IPS DF 6.9 (cell line): ENCODE measurements at places on chromosomes 3 and 15.

DNA sequence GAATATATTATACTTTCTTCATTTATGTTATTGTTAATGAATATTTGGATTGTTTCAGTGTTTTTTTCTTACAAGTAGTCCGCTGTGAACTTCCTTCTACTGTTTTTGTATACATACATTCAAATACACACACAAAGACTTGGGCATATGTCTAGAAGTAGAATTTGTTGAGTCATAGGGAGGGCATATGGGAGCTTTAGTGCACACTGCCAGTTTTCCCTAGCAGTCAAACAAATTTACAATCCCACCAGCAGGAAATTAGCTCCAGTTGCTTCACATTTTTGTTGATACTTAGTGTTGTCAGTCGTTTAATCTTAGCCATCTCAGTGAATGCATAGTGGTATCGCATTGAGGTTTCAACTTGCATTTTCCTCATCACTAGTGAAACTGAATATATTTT is 492.3 kb downstream of the DIPK2A start:
- no peak for DNase-seq

DNA sequence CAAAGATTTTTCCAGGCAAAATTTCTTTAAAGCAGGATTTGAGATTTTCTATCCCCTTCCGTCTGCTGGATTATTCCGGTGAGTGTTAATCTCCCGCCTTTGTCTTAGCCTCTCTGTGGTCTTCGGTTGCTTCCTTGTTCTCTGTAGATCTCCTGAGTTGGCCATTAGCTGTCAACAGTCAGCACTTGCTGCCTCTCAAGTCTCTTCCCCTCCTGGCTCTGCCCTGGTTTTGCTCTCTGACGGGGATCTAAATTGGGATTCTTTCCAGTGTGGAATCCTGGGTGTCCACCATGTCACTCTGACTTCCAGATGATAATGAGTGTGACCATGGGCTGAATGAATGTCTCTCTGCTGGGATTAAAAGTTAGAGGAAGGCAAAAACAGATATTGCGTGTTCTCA is 121.5 kb downstream of the IGF1R start:
- DNase-seq, result no peak

- no peak for DNase-seq
Measured at GRCh38 chr3:177713928-177714900, 516.9 kb upstream of the TBL1XR1 start.

DNA sequence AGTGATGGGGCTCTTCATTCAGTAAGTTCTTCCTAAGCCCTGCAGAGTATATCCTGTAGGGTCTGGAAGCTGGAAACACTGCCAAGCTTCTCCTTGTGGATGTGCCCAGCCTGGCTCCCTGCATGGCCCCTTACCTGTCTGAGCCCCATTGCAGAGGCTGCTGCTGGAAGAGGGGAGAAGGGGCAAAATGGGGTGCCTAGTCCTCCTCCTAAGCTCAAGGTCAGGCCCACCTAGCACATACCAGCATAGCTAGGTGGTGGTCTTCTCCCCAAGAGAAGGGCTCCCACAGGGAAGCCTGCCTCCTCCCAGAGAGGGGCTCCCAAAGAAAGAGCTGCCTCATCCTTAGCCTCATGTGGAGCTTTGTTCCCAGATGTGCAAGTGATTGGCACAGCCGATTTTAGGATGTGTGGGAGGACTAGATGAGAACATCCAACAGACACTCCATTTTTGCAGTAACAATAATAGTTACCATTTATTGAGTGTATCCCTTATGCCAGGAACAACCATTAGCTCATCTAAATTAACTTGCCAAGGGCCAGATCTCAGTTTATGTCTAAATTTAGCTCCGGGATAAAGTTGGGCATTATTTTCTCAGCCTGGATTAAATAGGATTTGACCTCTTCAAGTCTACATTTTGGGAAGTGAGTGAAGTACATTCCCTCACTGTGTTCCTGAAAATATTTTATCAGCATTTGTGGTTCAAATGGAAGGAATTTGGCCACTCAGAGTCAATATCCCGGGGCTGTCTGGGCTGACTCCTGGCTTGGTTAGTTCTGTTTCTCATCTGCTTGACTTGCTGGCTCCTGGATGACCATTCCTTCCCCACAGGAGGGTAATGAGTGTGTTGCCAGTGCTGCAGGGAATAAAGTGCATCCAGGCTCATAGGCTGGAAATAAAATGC is 291.1 kb upstream of the ROPN1 start:
- DNase-seq, result no peak

GRCh38 chr15:70283511-70283910 is 185.8 kb upstream of the TLE3 start:
- DNase-seq, result no peak

- DNase-seq, result no peak
Measured at GRCh38 chr15:92910451-92910850, 10.3 kb downstream of the CHD2 start.

GRCh38 chr3:153158961-153159735 is 2.9 kb upstream of the RAP2B start:
- no peak for DNase-seq

DNA sequence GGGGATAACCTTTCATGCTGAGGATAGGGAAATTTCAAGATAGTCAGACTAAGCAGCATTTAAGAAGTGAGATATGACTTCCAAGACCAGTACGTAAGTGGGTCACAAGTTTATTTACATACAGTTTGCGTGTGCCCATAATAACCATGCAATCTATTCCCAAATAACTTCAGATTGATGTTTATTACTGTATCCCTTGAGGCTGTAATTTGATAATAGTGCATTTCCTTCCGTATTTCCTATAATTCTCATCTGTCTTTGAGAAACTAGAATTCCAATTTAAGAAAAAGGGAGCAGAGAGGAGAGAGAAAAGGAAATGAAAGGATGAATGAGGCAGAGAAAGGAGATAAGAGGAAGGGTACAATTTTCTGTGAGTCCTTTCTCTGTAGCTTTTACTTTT is 1073.1 kb downstream of the EPHA3 start:
- no peak for DNase-seq

- no peak for DNase-seq
Measured at GRCh38 chr3:15810702-15811101, 12.9 kb upstream of the ANKRD28 start.

DNA sequence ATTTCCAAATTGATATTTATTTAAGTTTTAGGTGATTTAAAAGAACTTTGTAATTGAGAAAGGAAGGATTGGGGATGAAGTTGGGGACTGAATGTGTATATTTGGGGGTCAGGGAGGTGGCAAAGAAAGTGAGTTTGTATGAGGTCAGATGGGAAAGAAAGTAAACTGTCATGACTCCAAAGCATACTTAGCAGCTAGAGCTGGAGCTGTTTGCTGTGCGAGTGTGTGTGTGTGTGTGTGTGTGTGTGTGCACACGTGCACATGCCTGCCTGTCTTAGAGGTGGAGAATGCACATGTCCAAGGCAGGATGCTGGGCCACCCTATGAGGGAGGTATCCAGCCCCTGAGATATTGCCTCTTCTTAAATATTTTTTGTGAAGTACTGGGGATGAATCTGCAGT is 21.0 kb downstream of the BOC start:
- no peak for DNase-seq

DNA sequence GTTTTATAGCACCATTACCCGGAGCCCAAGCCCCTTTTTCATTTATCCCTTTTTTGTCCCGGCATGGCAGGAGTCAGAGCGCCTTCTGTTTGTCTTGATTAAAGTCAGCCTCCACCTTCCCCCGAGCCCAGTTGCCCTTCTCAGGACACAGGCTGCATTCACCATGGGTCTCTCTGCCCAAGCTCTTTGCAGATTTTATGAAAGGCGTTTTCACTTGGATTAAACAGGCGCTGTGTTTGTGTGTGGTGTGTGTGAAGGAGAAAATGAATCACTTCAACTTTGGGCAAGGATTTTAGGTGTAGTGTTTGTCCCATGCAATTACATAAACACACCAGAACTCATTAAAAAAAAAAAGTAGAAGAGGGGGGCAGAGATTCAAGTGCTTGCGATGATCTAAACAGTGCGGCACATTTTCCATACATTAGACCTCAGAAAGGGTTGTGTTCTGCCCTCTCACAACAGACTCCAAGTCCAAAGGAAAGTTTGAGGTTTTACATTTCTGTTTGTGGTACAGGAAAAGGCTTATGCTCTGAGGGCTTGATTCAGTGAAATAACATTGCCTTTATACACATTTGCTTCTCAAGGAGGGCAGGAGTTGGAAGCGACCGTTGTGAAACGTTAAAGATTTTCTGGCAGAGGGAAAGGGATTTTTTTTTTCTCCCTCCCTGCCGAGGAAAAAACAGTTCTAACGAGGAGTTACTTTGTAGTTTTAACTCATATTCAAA is 14.5 kb upstream of the IL16 start:
- DNase-seq, result no peak

DNA sequence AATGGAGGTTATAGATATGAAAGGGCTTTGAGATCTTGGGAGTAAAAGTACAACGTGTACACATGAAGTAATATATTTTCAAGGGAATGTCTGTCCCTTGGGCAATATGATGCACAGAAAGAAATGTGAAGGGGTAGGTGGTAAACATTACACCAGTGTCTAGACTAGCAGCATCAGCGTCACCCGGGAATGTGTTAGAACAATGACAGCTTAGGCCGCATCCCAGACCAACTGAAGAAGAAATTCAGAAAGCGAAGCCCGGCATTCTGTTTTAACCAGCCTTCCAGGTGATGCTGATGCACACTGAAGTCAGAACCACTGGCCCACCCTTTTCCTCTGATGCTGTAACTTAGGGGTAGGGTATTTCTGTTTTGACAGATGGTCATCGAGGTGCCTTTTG is 6.3 kb downstream of the INAFM2 start:
- DNase-seq, result no peak

DNA sequence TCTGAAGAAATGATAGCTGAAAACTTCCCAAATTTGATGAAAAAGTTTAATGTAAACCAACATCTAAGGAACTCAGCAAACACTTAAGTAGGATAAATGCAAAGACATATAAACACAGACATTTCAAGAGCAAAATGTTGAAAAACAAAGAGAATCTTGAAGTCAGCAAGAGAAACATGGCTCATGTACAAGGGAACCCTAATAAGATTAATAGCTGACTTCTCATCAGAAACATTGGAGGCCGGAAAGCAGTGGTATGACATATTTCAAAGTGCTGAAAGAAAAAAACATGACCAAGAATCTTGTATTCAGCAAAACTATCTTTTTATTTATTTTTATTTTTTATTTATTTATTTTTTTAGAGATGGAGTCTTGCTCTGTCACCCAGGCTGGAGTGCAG is 10.6 kb upstream of the PRKCI start:
- DNase-seq, result no peak

- no peak for DNase-seq
Measured at GRCh38 chr3:55623786-55624185, 136.7 kb upstream of the WNT5A start.

GRCh38 chr3:64011685-64012084 is 11.6 kb downstream of the PSMD6 start:
- no peak for DNase-seq

DNA sequence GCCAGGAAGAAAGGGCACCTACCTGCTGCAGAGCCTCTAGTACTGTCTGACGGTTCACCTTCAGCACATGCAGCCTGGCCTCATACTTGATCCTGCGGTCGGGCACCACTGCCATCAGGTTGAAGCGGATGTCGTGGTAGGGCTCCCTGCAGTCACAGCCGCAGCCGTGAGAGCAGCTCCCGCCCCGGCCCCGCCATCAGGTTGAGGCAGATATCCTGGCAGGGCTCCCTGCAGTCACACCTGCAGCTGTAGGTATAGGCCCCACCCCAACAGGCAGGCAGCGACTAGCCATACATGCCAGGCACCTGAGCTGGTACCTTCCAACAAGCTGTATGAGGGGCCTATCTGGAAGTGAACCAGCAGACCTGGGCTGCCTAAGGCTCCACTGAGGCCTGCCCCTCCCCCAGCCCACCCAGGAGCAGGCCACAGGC is 38.7 kb downstream of the SEMA3G start:
- no peak for DNase-seq

DNA sequence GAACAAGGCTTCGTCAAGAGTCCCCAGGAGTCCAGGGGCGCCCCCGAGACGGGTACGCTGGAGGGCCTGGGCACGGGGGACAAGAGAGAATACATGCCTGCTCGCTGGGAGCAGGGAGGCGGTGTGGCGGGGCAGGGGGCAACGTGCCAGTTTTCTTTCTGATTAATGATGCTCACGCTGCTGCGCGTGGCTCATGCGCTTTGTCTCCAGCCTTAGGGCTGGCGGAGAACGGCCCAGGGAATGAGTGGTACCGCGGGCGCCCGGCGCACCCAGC is 408 bp upstream of the ARPP21 start:
- DNase-seq, result no peak

DNA sequence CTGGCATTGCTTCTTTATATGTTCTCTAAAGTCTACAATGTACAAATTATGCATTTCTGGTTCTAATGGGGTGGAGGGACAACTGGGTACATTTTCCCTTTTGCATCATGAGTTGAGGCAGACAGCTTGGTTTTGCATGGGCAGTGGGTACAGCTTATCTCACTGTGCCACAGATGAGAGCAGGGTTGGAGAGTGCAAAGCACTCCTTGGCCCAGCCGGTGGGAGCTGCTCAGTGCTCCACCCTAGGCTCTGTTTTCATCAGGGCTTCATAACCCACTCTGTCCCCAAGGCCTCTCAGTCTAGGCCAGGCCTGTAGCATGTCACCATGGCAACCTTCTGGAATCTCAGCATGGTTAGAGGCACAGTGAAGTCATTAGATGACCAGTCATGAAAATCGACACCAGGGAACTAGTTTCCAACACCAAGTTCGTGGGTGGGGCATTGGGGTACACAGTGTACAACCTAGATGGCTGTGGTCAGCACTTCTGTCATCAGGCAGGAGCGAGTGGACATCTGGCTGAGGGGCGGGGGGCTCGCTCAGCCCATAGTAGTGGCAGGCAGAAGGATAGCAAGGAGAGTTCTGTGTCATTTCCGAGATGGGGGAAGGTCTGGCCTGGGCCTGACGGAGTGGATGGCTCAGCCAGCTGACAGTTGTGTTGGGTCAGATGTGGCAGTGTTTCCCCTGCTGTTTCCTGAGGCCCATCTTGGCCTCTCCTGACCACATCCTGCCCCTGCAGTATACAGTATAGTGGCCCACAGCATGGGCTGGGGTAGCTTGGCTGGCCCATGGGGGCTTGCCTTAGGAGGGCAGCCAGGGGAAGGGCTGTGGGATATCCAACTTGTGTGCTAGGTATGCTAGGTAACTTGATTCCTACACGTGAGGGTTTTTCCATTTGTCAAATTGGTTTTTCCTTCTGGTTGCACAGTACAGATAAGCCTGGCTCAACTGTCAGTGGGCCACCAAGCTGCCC is 75.7 kb upstream of the PRR23C start:
- no peak for DNase-seq
